ENCODE measurements at places on chromosomes 4 and X.

DNA sequence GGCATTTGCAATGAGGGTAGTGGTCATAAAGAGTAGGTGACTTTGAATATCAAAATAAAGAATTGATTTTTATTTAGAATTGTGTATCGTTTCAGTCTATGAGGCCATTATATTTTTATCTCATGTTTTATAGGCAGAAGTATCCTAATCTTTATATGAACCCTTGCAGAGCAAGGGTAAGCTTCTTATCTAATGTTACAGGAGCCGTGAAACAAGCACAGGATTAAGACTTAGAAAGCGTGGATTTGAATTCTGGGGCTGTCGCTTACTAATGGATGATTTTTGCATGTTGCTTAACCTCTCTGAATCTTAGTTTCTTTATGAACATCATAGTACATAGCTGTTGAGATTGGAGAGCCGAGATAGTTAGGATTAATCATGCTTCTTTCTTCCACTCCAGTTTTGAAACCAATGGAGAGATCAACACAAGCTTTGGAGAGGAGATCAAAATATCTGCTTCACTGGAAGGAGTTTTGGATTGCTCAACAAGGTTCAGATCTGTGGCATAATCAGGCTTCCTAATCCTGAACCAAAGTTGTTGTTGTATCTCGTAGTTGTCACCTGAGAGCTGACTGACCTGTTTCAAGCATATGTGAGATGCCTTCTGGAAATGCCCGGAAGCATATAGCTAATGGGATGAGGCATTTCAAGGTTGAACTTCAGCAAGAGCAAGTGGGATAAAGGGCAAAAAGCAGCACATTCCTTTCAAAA lies 166.9 kb upstream of the GK2 start:
- peaks cover 1% of the 10 kb centered on the region for H3K4me1 ChIP-seq
- no peak overlapping the region for H3K4me3 ChIP-seq
- no peaks in the 10 kb centered on the region for H3K27me3 ChIP-seq
- H3K36me3 ChIP-seq = no peaks in the 10 kb centered on the region
- DNase-seq = no peak

- DNase-seq = no peak
- no peak overlapping the region for H3K27ac ChIP-seq
- no peak overlapping the region for H3K4me3 ChIP-seq
- no peaks in the 10 kb centered on the region for H3K27me3 ChIP-seq
- no peaks in the 10 kb centered on the region for H3K4me1 ChIP-seq
Measured at GRCh38 chr4:85452058-85452731, 22.8 kb upstream of the ARHGAP24 start.

- DNase-seq = no peak
- H3K36me3 ChIP-seq = no peaks in the 10 kb centered on the region
- no peaks in the 10 kb centered on the region for H3K27me3 ChIP-seq
- H3K4me1 ChIP-seq = no peaks in the 10 kb centered on the region
- no peak overlapping the region for H3K4me3 ChIP-seq
Measured at GRCh38 chr4:139118365-139118764, 58.7 kb downstream of the ELF2 start.

GRCh38 chr4:23039818-23040217 lies 347.1 kb downstream of the GBA3 start:
- H3K27ac ChIP-seq = no peak overlapping the region
- no peaks in the 10 kb centered on the region for H3K27me3 ChIP-seq
- H3K4me1 ChIP-seq = no peaks in the 10 kb centered on the region
- H3K4me3 ChIP-seq = no peak overlapping the region

DNA sequence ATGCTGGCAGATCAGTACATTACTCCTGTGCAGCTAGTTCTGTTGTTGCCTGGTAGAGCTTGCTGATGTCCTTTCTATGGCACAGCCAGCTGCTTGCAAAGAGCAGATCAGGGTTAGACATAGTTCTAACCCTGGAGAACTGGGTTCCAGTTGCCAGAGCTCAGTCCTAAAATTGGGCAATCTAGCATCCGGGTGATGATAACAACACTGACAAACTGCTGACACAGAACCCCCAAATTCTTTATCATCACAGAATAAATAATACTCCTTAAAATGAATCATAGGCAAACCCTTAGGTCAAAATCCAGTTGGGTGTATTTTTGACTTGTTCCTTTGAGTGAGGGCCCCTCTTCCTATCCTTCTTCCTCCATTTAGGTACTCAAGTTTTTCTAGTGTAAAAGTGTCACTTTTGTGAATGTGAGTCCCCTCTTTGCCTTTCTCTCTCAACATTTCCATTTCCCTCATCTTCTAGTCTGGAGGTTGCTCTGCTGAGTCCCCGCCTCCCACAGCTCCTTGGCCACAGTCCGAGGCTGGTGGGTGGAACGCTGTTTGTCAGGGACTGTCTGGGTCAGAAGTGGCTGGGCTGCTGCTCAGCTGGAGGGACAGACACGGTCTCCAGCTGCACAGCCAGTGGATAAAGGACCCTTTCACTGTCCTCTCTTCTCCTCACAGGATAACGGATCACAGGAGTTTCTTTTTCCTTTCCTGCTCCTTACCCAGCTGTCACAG lies 93.6 kb upstream of the RASGEF1B start:
- no peaks in the 10 kb centered on the region for H3K36me3 ChIP-seq
- no peaks in the 10 kb centered on the region for H3K4me1 ChIP-seq
- H3K27me3 ChIP-seq = no peaks in the 10 kb centered on the region
- DNase-seq = no peak
- no peak overlapping the region for H3K27ac ChIP-seq

DNA sequence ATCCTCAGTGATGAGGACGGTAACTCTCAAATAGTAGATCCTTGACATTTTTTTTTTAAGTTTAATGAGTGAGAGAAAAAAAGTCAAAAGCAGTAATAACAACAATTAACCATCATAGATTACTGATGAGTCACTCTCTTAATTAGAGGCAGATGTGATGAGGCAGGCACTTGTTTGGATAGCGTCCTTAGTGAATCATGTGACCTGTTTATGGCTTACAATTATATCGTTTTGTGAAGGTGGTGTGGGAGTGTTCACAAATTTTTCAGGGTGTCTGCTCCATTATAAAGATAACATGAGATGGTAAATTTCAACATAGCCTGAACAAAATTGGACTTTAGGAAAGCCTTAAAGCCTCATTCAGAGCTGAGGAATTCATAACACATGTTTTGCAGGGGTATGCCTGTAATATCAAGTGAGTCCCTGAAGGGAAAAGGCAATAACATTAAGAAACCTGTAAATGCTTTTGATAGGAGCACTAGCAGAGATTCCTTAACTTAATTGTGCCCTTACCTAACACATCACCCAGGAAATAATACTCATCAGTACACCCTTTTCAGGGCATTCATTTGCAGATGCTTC lies 51.9 kb upstream of the XIAP start:
- no peak overlapping the region for H3K4me3 ChIP-seq
- H3K36me3 ChIP-seq = no peaks in the 10 kb centered on the region
- no peak for DNase-seq
- H3K27ac ChIP-seq = no peak overlapping the region
- H3K4me1 ChIP-seq = no peaks in the 10 kb centered on the region

DNA sequence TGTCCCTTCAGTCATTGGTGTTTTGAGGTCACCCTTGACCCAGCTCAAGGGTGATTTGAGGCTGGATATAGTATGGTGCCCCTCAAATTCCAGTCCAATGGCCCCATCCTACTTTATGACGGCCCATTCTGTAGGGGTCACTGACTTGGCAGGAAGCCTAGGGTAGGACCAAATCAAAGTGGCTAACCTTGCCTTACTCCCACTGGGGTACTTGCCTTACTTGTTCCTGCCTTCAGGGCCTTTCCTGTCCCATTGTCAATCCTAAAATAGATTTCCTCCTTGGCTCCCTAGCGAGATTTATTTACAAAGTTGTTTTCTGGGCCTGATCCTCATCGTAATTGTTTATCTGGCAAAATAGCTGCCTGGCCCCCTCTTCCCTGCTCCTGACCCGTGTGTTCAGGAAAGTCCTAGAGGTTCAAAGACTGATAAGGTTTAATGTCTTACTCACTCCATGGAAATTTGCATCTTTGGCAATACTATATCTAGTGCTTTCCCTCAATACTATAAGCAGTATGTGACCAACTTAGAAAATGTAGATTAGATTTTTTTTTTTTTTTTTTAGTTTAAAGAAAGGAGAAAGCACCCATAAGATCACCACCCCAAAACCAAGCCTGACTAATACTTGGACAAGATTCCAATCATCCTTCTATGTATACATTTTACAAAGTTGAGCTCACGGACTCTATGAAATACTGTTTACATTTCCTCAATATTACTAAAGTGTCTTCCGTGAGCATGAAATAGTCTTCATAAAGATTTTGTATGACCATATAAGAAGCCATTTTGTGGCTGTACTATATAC lies 44.8 kb downstream of the MSN start:
- no peaks in the 10 kb centered on the region for H3K27me3 ChIP-seq
- H3K36me3 ChIP-seq = no peaks in the 10 kb centered on the region
- no peak for DNase-seq
- H3K4me3 ChIP-seq = no peak overlapping the region

- DNase-seq = no peak
- no peak overlapping the region for H3K27ac ChIP-seq
- no peak overlapping the region for H3K4me3 ChIP-seq
Measured at GRCh38 chr4:101693842-101694398, 96.6 kb upstream of the BANK1 start.

GRCh38 chr4:67546971-67547370 lies 1.7 kb upstream of the CENPC start:
- H3K4me1 ChIP-seq = no peaks in the 10 kb centered on the region
- DNase-seq = no peak
- H3K27me3 ChIP-seq = no peaks in the 10 kb centered on the region
- H3K36me3 ChIP-seq = no peaks in the 10 kb centered on the region

DNA sequence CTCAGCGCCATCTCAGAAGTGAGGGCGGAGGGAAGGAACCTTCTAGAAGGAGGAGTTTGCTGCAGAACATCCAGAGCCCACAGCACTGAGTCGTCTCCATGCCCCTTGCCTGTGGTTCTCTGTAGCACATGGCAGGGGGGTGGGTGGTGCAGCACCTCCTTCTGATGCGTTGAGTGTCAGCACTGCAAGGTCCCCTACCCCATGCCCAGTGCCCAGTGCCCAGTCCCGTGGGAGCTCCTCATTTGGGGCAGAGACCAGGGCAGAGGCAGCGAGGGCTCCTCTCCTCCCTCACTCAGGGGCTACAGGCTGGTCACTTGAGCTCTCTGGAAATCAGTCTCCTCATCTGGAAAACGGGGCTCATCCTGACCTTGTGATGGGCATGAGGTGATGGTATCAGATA lies 78.1 kb downstream of the HTRA3 start:
- H3K4me1 ChIP-seq = peaks cover 3% of the 10 kb centered on the region
- DNase-seq = no peak
- no peaks in the 10 kb centered on the region for H3K27me3 ChIP-seq
- H3K36me3 ChIP-seq = no peaks in the 10 kb centered on the region
- no peak overlapping the region for H3K4me3 ChIP-seq

DNA sequence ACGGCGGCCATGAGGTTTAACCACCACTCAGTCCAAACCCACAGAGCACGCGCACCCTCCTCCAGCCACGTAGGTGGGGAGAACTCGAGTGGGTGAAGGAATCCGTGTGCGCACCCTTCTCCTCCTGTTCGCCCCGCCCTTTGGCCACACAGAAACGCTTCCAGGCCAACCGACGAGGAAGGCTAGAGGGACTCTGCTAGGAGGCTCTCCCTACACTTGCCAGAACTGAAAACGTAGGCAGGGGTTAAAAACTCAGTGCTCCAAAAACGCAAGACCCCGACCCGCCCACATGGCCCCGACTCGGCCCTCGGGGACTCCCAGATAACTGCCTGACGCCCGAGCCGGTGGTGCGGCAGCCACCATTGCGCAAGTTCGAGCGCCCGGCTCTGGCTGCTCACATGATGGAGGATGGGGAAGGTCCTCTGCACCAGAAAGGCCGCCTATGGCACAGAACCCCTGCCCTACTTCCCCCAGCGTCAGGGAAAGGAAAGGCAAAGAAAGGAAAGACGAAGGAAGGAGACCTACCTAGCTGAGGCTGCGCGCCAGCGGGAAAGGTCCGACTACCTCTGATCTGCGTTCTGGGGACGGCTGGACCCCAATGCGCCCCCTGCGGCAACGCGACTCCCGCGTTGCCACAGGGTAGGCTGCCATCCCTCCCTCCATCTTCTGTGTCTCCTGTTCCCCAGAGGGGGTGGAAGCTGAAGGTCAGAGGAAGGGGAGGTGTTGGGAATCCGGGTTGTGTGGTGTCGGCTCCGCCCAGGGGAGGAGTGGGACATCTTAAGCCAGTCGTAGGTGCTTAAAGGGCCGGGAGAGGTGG lies 201.9 kb upstream of the AGTR2 start:
- H3K27ac ChIP-seq = no peak overlapping the region
- H3K36me3 ChIP-seq = no peaks in the 10 kb centered on the region
- H3K4me3 ChIP-seq = peak overlapping the region; percentile 67
- no peaks in the 10 kb centered on the region for H3K27me3 ChIP-seq
- DNase-seq = peak; percentile 71
- H3K4me1 ChIP-seq = no peaks in the 10 kb centered on the region

DNA sequence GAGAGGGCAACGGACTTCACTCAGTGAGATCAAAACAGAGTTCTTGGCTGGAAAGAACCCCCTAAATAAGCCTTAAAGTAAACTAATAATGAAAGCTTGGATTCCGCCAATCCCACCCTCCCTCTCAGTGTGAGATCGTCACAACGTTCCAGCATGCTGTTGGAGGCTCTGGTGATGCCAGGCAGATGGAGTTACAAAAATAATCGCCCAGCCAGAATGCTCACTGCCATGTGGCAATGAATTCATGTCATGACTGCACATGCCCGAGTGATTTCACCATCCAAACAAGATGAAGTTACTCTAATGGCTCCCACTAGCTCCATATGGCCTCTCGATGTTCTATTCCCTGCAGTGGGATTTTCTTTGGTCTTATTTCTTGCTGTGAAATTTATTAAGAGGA lies 248.0 kb downstream of the SPATA18 start:
- no peaks in the 10 kb centered on the region for H3K4me1 ChIP-seq
- no peaks in the 10 kb centered on the region for H3K36me3 ChIP-seq
- H3K27ac ChIP-seq = no peak overlapping the region
- no peak overlapping the region for H3K4me3 ChIP-seq

- H3K27me3 ChIP-seq = no peaks in the 10 kb centered on the region
- no peak overlapping the region for H3K27ac ChIP-seq
- no peak for DNase-seq
- no peaks in the 10 kb centered on the region for H3K4me1 ChIP-seq
Measured at GRCh38 chr4:114263233-114263632, 283.8 kb upstream of the ARSJ start.

DNA sequence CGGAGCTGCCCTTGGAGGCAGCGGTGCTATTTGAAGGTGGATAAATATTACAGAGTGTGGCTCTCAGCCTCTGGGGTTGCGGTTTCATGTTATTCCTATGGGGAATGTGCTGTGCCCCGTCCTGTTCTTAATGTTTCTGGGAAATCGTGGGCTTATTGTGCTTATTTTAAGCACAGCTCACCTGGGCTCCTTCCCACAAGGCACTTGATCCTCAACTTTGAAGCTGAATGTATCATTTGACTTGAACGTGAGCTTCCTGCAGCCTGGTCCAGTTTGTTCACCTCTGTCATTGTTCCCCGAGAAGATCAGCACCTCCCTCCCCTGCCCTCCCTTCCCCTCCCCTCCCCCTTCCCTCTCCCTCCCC lies 3.9 kb downstream of the SORCS2 start:
- no peaks in the 10 kb centered on the region for H3K36me3 ChIP-seq
- H3K27me3 ChIP-seq = peaks cover 15% of the 10 kb centered on the region
- no peak for DNase-seq
- H3K4me3 ChIP-seq = no peak overlapping the region
- 0 out of 2 replicates have a peak, but pooled peaks cover 2% of the 10 kb centered on the region for H3K4me1 ChIP-seq
